ENCODE measurements at places on chromosomes 12 and 14. TPM values are rescaled to one million over a fixed set of nuclear protein-coding genes. Genes with fewer than 3 reads are reported as not detected.

DNA sequence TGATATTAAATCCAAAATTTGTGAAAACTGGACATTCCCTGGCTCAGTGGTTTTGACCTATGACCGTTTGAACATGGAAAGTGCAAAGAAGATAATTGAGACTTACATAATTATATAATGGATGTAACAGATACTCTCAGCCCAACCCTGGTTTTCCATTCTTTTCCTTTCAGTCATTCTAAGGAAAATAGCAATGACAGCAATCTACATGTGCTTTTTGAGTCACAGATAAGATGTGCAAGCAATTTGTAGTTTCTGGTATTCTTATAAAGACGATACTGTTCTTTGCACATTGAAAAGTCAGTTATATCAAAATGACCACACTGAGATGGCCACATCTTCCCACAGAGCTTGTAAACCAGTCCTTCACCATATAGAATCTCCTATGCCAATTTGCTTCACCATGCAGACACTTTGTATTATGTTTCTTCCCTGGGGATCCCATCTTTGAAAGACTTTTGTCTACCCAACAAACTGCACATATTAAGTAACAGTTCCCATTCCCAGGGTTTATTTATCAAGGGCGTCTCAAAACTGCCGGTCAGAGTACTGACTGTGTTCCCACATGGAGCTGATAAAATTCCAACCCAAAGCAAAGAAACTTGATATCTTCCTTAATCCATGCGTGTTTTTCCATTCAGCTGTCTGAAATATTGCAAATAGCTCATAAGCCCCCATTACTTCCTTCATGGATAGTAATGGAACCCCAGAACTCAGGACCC is 34.8 kb downstream of the PLXNC1 start:
- peak; percentile 54 for ATAC-seq

- ATAC-seq, result peak; percentile 84
These were observed 188.7 kb downstream of the KITLG start for GRCh38 chr12:88391556-88391955.

DNA sequence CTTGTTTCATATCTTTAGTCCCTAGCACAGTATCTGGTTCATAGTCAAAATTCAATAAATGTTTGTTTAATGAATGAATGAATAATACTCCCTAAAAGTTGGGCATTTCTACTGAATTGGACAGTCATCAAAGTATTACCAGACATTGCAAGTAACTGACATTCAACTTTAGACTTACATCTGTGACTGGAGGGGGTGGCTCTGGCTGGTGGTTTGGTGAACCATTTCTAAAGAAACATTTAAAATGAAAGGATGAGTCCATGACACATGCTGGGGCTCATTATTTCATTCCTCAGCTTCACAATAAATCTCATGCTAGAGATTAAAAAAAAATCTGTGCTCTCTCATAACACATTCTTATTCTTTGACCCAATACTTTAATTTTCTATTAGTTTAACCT is 20.6 kb upstream of the CSRNP2 start:
- no peak for ATAC-seq

DNA sequence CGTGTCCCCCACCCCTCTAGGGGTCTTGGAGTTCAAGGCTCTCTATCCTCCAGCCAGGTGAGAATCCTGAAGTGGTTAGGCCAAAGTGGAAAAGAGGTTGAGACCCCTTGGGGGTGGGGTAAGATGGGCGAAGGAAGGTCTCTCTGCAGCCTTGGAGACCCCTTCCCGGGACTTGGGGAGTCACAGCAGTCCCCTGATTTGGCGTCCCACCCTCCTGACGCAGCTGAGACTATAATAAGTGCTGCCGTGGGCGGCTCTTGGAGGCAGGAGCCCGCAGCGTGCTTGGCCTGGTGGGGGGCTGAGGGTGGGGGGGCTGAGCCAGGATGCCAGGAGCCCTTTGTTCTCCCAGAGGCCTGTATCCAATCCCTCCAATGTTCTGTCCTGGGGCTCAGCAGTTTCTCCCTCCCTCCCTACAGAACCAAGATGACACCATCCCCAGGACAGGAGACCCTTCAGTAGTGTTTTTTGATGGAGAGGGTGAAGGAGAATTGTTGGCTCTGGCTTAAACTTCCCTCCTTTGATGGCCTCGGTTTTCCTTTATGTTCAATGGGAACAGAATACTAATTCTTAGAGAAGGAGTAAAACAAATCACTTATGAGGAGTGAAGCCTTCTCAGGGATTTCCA is 1.5 kb upstream of the AGAP2 start:
- ATAC-seq, result no peak

GRCh38 chr12:93593843-93594242 is 21.4 kb downstream of the SOCS2 start:
- no peak for ATAC-seq

DNA sequence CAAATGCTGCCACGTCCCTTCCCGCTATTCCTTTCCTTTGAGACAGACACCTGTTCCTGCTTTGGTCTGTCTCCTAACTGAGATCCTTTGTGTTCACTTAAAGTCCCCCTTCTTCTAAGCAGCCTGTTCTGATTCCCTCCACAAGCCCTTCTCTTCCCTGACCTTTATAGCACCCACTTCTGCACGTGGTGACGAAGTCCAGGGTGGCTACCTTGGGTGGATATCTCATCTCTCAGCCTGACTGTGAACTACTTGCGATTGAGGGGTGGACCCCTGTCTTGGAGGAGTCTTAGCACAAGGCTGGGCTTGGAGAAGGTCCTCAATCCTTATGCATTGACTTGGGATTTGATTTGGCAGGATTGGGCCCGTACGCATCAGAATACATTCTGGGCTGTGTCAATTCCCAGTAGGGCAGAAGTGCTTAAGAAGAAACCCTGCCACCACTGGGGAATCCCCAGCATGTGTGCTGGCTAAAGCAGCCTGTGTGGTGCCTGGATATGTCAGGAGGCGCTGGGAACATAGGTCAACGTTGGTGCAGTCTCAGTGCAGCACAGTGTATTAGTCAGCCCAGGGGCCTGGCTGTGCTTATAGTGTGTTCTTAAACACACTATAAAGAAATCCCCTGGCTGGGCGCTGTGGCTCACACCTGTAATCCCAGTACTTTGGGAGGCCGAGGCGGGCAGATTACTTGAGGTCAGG is 23.6 kb downstream of the KRT80 start:
- ATAC-seq, result no peak

DNA sequence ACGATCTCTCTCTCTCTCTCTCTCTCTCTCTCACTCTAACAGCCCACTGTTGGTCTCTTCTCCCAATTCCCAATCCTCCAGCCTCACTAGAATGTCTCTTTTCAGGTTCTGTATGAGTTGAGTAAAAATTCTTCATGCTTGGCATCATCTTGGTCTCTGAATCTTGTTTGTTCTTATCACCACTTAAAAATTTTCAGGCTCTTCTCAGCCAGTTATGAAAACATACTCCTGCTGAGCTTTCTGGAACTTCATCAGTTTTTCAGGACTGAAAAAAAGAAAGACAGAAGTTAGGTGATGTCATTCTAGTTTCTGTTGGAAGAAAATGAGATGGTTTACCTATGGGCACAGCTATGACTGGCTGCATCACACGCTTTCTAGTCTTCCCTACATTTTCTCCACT is 11.5 kb upstream of the IL22 start:
- no peak for ATAC-seq

DNA sequence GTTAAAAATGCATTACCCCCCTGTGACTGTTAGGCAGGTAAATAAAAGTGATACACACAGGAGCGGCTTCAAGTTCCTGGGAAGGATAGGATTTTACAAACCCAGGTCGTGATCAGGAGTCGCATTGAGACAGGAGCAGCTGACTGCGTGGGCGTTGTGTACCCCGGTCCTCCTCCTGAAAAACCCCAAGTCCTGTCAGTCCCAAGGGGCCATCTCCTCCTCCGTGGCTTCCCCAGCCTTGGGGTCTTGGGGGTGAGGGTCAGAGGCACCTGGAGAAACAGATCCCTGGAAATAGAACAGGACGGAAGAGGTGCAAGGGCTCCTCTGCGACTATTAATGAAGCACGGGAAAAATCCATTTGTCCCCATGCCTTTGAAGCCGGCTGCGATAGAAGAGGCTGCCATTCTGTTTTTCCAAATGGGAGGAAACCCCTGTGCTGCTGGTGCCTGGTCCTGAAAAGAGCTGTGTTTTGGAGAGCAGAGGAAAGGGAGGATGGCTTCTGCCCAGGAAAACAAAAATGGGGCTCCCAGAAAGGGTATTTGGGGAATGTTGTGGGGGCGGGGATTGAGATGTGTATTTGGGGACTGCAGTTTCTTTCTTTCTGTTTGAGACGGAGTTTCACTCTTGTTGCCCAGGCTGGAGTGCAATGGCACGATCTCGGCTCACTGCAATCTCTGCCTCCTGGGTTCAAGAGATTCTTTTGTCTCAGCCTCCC is 143.1 kb downstream of the ZNF664 start:
- no peak for ATAC-seq

Gene IRAK3
- total RNA-seq, result 0.27 TPM

Gene TAS2R30
- total RNA-seq, result 7.7 TPM

Gene POTEM
- total RNA-seq, result not detected

Gene P2RX2
- not detected for total RNA-seq

Gene C12orf56
- total RNA-seq, result 0.59 TPM

Gene PARPBP
- 2.4 TPM for total RNA-seq

Gene TEX52
- total RNA-seq, result 0.29 TPM

Measured in motor neuron (in vitro differentiated cells).